ENCODE measurements at places on chromosomes 6 and 20.

DNA sequence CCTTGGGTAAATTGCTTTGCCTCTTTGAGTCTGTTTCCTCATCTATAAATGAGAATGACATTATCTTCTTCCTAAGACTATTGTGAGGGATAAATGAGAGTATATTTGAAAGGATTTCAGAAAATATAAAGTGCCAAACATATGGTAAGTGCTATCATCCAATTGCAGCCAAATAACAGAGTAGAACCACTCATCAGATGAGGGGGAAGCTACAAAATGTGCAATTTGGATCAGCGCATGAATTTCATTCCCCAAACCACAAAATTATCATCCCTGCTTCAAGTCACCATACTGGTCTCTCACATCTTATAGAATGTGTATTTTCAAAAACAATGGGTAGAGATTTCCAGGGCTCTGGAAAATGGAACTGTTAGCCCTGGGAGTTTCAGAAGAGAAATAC lies 158.5 kb downstream of the ARHGAP18 start:
- DNase-seq = no peak

DNA sequence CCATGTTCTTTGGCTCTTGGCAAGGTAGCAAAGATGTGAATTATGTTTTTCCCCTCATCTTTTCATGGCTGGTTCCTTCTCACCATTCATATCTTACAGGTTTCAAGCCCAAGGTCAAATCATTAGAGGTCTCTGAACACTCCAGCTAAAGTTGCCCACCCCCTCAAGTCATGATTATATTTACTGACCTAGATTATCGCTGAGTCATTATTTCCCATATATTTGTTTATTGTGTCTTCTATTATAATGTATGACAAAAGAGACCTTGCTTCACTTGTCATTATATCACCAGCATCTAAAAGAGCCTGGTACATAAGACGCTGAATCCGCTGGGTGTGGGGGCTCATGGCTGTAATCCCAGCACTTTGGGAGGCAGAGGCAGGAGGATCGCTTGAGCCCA lies 12.4 kb downstream of the DSN1 start:
- no peak for DNase-seq

DNA sequence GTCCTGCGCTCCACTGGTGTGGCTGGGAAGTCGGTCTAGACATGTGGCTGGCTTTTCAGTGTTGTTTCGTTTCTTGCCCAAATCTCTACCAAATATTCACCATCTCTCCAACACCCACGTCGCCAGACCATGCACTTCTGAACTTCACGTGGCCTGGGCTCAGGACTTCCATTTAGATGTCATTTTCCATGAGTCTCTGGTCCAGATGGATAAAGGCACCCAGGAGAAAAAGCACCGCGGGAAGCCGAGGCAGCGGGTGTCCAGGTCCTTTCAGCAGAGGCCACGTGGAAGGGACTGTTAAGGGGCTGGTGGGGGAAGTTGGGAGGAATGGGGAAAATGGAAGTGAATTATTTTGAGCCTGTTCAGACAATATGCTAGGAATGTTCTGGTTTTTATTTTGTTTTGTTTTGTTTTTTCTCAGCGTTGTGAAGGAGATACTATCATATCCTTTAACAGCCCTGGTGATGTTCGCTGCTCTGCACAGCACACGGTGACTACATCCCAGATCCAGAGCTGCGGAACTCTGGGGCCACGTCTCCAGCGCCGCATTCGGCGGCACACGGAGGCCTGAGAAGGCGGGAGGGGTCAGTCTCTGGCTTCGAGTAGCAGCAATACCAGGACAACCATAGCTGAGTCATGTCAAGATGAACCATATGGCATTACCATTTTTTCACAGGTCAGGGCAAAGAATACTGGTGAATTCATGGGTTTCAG lies 230.3 kb downstream of the THBS2 start:
- no peak for DNase-seq

- no peak for DNase-seq
Observed at GRCh38 chr6:128241216-128241615, 279.2 kb downstream of the PTPRK start.

DNA sequence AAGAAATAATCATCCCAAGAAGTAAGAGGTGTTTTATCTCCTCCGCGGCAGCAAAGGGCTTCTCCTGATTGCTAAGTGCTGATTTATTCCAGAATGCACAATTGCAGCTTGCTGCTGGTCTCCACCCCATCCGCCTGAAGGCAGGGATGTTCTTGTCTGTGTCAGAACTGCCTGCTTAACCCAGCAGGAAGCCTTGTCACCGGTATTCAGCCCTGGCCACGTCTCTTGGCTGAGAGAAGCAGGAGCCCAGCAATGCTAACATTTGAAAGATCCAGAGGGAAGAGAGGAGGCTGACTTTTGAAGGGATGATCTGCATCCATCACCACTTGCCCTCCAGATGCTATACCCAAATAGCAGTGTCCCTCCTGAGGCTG lies 4.2 kb downstream of the SCML4 start:
- peak; percentile 27 for DNase-seq

DNA sequence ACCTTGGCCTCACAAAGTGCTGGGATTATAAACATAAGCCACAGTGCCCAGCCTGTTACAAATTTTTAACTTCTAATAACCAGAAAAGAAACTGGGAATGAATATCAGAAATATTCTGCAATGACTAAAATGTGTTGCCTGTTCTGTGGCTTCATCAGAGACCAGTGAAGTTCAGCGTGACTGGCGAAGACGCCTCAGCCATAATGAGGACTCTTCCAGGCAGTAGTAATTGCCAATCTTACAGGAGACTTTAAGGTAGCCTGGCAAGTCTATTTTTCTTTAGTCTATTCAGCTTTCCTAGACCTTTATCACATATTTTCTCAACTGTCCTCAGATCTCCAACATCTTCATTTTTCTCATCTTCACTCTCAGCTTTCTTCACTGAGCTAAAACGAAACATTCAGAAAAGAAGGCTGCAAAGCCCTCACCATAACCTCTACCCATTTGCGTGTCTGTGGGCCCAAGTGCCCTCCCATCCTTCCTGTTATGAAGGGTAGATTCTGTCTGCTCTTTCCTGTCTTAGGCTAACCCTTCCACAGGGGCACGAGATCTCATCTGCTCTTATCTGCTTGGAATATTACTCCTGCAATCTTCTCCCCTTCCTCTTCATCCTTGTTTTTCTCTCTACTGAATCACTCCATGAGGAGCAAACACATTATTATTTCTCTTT lies 42.0 kb upstream of the OLIG3 start:
- no peak for DNase-seq

DNA sequence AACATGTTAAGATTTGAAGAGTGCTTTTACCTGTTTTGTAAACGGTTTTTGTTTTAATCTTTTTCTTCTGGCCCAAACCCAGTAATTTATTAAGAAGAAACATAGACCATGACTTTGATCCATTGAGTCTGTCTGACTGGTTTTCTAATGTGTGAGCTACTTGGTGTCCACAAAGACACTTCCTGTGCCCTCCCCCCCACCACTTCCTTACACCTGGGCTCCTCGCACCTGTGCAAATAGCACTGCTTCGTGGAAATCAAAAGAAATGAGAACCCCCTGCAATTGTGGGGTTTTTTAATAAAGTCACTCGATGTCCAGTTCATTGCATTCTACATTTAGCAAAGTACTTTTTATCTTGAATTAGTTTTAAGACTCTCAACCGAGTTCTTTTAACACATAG lies 65.5 kb downstream of the SMOC2 start:
- DNase-seq = no peak

GRCh38 chr20:3101737-3102574 lies 17.4 kb upstream of the AVP start:
- DNase-seq = no peak

DNA sequence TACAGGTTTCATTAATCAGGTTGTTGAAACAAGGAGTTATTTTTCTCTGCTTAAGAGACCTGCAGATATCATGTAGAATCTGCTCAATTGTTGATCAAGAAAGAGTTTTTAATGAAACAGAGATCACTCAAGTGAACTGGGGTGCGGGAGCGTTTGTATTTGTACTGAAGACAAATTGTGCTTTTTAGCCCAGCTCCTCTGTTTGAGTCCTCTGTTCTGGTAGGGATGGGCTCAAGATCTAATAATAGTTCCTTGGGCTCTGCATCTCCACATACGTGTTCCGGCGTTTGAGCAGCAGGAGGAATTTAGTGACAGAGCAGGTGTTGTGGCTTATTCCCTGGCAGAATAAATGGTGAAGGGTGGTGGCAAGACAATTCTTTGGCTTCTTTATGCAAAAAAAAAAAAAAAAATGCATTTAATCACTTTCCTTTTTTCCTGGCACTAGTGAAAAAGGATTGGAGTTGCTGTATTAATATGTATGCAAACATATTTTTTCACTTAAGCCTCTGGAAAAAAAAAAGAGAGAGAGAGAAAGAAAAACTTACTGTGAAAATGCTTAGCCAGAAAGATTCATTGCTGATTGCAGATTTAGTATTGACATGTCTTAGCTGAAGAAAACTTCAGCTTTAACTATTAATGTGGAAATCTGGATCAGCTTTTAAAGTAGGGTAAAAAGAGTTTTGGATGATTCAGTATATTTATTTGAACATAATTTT lies 4.0 kb downstream of the CITED2 start:
- no peak for DNase-seq

DNA sequence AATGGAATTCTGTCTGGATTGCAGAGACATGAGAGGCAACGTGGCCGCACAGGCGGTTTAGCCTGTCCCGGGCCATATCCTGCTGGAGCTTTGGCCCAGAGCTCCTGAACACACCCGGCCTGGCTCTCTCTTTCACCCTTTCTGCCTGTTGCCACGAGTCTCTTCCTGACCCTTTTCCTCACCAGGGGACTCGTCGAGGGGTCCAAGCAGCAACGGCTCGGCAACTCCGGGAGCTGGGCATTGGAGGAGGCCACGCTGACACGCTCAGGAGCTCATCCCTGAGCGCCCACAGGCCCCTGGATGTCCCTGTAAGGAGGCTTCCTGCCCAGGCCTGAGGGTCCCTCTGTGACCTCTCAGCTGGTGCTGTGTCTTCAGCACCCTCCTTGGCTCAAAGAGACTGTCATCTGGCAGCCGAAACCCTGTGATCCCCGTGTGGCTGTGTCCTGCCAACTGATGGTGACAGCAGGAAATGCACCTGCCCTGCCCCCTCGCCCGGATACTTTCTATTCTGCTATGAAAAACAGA lies 103.8 kb downstream of the RNASET2 start:
- DNase-seq = no peak

DNA sequence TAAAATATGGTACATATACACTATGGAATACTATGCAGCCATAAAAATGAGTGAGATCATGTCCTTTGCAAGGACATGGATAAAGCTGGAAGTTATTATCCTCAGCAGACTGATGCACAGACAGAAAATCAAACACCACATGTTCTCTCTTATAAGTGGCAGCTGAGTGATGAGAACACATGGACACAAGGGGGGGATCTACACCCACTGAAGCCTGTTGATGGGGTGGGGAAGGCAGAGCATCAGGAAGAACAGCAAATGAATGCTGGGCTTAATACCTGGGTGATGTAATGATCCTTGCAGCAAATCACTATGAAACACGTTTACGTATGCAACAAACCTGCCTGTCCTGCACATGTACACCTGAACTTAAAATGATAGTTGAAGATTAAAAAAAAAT lies 71.3 kb downstream of the MANEA start:
- no peak for DNase-seq

GRCh38 chr6:138943089-138943625 lies 44.9 kb downstream of the REPS1 start:
- no peak for DNase-seq

- DNase-seq = no peak
Observed at GRCh38 chr20:54132612-54133433, 41.0 kb downstream of the CYP24A1 start.

DNA sequence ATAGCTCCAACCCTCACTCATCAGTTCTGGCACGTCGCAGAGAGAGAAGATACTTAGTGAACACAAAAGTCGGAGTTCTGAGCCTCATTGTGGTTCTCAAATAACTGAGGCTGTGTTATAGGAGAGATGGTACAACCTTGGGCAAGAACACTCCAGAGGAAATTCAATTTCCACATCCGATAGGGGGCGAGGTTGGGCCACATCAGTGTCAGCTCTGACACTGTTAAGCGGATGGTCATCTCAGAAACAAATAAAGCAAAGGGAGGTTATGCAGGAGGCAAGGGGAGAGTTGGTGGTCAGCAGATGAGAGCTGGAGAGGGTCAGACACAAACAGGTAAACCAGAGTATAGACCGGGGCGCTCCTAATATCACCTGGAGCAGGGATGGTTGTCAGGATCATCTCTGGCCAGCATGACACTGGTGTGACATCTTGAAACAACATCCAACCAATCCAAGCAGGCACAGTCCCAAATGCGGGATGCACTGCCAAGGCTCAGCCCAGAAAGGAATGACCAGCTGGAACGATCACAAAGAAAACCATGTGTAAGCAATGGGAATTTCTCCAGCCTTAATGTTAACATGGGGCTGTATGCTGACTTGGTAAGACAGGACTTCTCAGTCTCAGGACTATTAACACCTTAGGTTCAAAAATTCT lies 331.8 kb downstream of the HACE1 start:
- DNase-seq = no peak

- DNase-seq = no peak
Observed at GRCh38 chr6:156780962-156781853, 4.0 kb downstream of the ARID1B start.

GRCh38 chr6:91045161-91045560 lies 458.3 kb upstream of the MAP3K7 start:
- no peak for DNase-seq

- no peak for DNase-seq
Observed at GRCh38 chr6:25219917-25220278, 59.3 kb upstream of the CARMIL1 start.

- no peak for DNase-seq
Observed at GRCh38 chr20:11140359-11140758, 466.6 kb upstream of the JAG1 start.

DNA sequence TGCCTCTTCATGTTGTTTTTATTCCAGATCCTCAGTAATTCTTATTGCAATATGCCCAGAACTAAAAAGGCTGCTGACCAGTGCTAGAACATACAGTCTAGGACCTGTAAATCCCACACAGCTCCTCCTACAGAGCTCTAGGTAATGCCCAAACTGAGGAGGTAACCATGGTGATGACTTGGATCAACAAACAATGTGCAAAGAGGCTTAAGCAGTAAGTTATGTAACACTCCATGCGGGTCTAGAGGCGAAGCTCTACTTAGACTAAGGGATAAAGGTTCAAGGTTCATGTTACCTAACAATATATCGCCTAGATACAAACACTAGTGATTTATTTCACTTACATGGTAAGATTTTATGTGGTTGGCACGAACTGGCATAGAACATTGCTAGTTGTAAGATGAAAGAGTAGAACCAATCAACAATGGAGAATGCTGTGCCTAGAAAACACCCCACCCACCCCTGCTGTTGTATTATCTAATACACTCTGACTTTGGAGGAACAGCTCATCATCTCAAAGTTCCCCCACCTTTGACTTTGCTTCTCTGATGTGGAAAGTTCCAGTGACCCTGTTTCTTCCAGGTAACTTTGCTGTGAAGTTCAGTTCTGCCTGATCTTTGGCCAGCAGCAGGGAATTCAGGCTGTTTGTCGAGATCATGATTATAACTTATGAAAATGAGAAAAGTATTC lies 242.4 kb downstream of the ALDH8A1 start:
- no peak for DNase-seq

- no peak for DNase-seq
Observed at GRCh38 chr6:41779336-41779735, 364 bp downstream of the FRS3 start.

Data from effector memory CD4-positive, alpha-beta T cell (primary cell).